Activated CD4-positive, alpha-beta T cell treated with anti-CD3 and anti-CD28 coated beads for 1 hour (primary cell): ENCODE measurements at places on chromosomes 16 and 17.

GRCh38 chr17:13784434-13785095 is 182.8 kb upstream of the HS3ST3A1 start:
- no peak for DNase-seq

- no peak for DNase-seq
Observed at GRCh38 chr17:52158450-52159042, at the start of gene CA10. Gene CA10 (minus strand): TSS chr17:52158714.

GRCh38 chr17:6800422-6801027 is 24.5 kb downstream of the FBXO39 start:
- no peak for DNase-seq

- no peak for DNase-seq
Observed at GRCh38 chr17:76946111-76946771, 78.0 kb downstream of the MGAT5B start.
